ENCODE measurements at places on chromosomes 7 and 10. TPM values are rescaled to one million over a fixed set of nuclear protein-coding genes. Genes with fewer than 3 reads are reported as not detected.

DNA sequence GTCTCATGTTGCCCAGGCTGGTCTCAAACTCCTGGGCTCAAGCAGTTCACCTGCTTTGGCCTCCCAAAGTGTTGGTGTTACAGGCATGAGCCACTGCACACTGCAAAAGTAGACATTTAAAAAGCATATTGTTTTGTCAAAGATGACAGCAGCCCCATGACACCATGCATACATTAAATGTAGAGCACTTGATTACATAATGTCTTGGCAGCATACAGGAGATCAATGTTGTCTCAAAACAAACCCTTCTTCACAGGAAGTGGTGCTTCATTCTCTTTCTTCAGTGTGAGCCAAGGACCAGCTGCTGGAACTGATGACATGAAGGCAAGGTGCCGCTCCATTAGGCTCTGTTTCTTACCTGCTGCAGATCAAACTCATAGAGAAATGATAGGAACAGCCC lies 218.4 kb downstream of the KLF6 start:
- no peak for DNase-seq

- no peak for DNase-seq
These were observed 38.9 kb upstream of the UBN2 start for GRCh38 chr7:139192014-139192706.

- no peak for DNase-seq
These were observed 2.2 kb downstream of the GIMAP4 start for GRCh38 chr7:150569245-150569955.

DNA sequence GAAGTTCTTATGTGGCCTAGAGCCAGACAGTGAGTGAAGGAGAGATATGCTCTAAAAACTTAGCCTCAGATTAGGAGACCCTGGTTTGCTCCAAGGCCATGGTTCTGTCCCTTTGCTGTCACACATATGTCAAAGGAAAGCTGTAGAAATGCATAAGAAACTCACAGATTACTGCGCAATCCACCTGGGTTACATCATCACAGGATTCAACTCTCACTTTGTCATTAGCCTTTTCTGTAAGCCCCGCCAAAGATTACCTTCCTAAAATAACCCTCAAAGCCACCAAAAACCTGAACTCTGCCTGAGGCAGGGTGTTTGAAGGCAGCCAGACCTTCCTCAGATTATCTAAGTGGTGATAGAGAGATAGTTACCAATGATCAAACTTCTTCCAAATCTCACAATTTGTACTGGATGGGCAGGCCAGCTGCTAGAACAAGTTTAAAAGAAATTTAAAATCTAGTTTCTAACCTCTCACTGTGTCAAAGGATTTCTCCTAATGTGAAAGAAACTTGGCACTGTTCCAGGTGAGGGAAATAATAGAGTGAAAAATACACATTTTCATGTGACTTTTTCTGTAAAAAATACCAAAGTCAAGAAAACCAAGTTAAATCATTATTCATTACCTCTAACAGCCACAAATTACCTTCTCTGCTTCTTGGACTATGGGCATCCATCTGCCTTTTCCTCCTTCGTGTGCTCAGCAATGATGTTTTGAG lies 567.2 kb downstream of the SUGCT start:
- DNase-seq: no peak

GRCh38 chr7:156669035-156669828 lies 28.7 kb downstream of the RNF32 start:
- no peak for DNase-seq

DNA sequence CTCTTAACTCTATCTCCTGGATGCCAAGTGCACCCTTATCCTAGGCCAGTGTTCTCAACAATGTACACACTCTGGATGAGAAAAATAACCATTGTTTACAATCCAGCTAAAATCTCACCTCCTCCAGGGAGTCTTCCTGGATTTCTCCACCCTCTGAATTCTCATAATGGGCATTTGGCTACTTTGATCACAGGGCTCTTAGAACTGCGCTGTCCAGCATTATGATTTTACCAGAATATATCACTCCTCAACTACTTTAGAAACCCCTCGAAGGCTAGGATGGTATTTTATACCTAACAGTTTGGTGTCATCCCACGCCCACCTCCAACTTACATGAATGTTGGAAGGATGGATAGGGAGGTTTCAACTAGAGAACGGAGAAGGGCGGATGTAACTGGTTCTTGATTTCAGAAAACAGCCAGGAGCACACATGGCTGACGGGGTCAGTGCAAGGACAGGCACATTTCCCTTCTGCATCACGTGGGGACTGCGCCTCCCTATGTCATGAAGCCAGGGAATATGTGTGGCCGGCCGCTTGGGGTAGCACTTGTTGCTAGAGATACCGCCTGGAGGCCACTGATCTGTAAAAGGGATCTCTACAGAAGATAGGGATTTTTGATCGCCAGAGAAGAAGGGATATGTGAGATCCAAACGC lies 1.2 kb upstream of the ATP6V0E2 start:
- DNase-seq: no peak

GRCh38 chr10:78657163-78657861 lies 411.5 kb upstream of the ZMIZ1 start:
- no peak for DNase-seq

GRCh38 chr7:44565097-44565794 lies 8.5 kb downstream of the DDX56 start:
- no peak for DNase-seq

- no peak for DNase-seq
These were observed 8.6 kb upstream of the UPF2 start for GRCh38 chr10:12051241-12051640.

PEX1 gene
- polyA plus RNA-seq: 17.7 TPM

DNA sequence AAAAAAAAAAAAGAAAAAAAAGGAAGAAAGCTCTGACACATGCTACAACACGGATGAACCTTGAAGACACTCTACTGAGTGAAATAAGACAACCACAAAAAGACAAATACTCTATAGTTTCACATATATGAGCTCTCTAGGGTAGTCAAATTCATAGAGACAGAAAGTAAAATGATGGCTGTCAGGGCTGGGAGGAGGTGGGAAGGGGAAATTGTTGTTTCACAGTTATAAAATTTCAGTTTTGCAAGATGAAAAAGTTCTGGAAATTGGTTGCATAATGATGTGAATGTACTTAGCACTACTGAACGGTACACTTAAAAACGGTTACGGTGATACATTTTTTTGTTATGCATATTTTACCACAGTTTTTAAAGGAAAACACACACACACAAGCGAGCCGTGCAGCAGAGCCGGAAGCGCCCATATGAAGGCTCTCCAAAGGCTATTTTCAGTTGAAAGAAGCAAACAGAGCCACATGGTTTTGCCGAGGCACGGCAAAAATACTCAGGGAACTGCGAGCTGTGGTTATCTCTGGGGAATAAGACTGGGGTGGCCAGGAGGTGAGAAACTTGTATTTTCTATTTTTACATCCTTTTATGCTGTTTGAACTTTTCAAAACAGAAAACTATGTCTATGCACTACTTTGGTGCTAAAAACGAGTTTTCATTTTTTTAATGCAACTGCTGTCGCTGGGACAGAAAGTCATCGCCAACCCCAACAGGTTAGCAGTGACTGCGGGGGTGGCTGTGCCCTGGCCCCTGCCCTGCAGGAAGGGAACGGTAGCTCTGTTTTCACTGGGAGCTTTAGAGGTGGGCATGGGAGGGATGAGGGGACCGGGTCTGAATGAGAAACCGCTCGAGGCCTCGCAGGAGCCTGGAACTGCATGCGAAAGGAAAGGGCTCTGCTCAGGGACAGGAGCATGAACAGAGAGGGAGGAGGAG lies 132.9 kb downstream of the OAT start:
- DNase-seq: peak; percentile 86

ACTA2 gene
- 78.2 TPM for polyA plus RNA-seq

- DNase-seq: no peak
These were observed 79.9 kb downstream of the FZD1 start for GRCh38 chr7:91343996-91344629.

- DNase-seq: no peak
These were observed 141.4 kb upstream of the DGKB start for GRCh38 chr7:15043931-15044330.

GRCh38 chr7:15954671-15955354 lies 268.3 kb upstream of the MEOX2 start:
- no peak for DNase-seq

DNA sequence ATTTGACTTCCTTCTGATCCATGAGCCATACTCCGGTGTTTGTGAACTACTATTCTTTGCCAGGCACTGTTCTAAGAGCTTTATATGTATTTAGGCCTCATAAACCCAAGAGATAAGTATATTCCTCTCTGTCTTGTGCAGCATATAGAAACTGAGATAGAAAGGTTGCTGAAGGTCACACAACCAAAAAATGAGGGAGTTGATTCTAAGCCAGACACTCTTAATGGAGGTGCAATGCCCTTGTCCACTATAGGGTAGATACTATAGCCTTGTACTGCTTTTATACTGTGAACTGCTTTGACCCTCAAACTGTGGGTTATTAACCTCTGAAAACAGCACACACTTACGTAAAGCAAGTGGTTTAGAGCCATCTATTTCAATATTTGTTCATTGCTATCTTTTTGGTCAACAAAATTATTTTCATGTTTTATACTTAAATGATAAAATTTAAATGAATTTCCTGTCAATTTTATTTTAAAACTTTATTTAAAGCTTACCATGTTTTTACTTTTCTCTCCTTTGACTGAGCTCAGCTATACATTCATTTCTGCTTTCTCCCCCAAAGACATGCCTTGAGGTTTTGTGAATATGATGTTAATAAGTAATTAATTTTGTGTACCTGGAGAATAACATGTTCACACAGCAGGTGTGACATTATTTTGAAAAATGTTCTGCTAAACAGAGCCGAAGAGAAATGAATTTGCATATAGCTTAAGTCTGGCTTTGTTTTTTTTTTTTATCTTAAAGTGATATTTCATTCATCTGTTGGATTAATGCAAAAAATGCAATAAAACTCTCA lies 687.3 kb downstream of the DNAJB9 start:
- no peak for DNase-seq

AZGP1 gene
- polyA plus RNA-seq: not detected

GRCh38 chr7:92255308-92255707 lies 9.5 kb downstream of the ANKIB1 start:
- DNase-seq: no peak

LEP gene
- polyA plus RNA-seq: not detected

- no peak for DNase-seq
These were observed 704.7 kb upstream of the MBL2 start for GRCh38 chr10:53477313-53477675.

DNA sequence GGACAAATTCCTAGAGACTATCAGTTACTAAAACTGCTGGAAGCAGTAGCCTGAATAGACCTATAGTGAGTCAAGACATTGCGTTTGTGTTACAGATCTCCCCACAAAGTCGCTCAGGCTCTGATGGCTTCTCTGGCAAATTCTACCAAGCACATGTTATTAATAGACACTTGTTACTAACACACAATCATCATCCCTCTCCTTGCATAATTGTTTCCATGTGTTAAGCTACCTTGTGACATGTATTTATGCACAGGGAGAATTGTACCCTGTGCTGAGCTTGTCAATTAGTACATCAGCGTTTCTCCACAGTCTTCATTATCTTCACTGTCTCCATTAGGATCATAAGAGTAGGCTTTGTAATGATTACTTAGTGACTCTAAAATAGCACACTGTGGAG lies 31.2 kb downstream of the DYNC2I1 start:
- DNase-seq: no peak

LIPN gene
- not detected for polyA plus RNA-seq

GRCh38 chr7:75776295-75776971 lies 4.4 kb upstream of the CCL26 start:
- DNase-seq: peak; percentile 55

DNA sequence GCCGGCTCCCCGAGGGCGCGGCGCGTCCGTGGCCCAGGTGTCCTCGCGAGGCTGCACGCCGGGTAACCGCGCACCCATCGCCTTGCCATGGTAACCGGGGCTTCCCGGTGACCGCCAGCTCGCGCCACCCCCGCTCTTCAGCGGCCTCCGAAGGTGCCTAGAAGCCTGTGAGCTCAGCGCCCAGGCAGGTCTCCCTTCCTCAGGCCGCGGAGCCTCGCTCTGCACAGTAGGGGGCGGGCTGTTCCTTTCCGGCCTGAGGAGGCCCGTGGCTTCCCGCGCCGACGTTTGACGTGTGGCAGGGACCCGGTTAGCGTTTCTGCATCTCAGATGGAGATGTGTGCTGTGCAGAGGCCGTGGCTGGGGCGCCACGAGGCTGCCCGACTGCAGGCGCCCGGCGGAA lies 117.1 kb downstream of the DYNC2I1 start:
- DNase-seq: peak; percentile 3

GRCh38 chr7:157357129-157358040 lies 20.6 kb downstream of the DNAJB6 start:
- peak; percentile 65 for DNase-seq

POU6F2 gene
- not detected for polyA plus RNA-seq

DLG5 gene
- polyA plus RNA-seq: 0.88 TPM

FOXP2 gene
- 2.9 TPM for polyA plus RNA-seq

DNA sequence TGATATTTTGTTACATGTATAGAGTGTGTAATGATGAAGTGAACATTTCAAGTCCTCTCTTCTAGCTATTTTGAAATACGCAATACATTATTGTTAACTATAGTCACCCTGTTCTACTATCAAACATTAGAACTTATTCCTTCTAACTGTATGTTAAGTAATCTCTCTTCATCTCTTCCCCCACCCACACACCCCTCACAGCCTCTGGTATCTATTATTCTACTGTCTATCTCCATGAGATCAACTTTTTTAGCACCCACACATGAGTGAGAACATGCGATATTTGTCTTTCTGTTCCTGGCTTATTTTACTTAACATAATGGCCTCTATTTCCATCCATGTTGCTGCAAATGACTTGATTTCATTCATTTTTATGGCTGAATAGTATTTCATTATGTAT lies 57.7 kb upstream of the EGR2 start:
- no peak for DNase-seq

GRCh38 chr10:74901301-74901700 lies 74.9 kb downstream of the KAT6B start:
- DNase-seq: no peak
